ENCODE measurements at places on chromosomes 1 and 21.
A peak's percentile ranks its signal among the peaks of the same experiment; 100 is the strongest.

DNA sequence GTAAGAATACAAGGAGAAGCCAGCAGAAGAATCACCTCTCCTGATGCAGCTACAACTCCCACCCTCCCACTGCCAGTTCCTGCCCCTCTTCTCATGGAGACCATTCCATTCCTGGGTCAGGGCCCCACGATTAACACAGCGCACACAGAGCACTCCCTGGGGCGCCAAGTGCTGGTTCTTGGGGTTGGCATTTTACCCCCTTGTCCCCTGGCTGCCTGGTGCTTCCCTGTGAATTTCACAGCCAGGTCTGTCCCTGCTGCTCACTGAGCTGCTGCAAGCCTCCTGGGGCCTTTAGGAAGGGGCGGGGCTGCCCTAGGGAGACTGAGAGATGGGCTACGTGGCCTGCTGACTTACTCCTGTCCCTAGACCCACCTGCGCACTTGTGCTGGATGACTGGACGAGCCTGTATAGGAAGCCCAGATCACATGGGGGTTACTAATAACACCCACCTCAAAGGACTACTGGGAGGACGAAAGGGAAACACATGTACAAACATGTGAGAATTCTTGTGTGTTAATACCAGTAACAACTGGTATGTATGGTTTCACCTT lies 4.8 kb downstream of the ZNF672 start:
- H3K36me3 ChIP-seq = peaks cover 33% of the 10 kb centered on the region
- no peak overlapping the region for H3K27ac ChIP-seq
- peaks cover 12% of the 10 kb centered on the region for H3K4me1 ChIP-seq
- DNase-seq = no peak
- no peaks in the 10 kb centered on the region for H3K27me3 ChIP-seq

GRCh38 chr1:21919520-21919919 lies 17.6 kb downstream of the HSPG2 start:
- H3K27ac ChIP-seq = no peak overlapping the region
- H3K36me3 ChIP-seq = no peaks in the 10 kb centered on the region
- peaks cover 8% of the 10 kb centered on the region for H3K4me1 ChIP-seq

- H3K27me3 ChIP-seq = peaks cover 26% of the 10 kb centered on the region
- H3K36me3 ChIP-seq = no peaks in the 10 kb centered on the region
- H3K4me3 ChIP-seq = peak overlapping the region; percentile 73
Measured at GRCh38 chr1:155085504-155086127, 7.0 kb downstream of the EFNA3 start.

DNA sequence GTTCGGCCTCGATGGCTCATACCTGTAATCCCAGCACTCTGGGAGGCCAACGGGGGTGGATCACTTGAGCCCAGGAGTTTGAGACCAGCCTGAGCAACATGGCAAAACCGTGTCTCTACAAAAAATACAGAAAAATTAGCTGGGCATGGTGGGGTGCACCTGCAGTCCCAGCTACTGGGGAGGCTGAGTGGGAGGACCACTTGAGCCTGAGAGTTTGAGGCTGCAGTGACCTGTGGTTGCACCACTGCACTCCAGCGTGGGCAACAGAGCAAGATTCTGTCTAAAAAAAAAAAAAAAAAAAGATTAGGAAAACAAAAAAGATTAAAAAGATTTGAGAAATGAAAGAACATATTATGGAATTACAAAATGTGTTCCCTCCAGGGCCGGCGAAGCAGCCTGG lies 18.4 kb upstream of the IFNAR2 start:
- no peak overlapping the region for H3K4me3 ChIP-seq
- no peak overlapping the region for H3K27ac ChIP-seq
- no peaks in the 10 kb centered on the region for H3K27me3 ChIP-seq
- no peaks in the 10 kb centered on the region for H3K36me3 ChIP-seq
- no peak for DNase-seq
- no peaks in the 10 kb centered on the region for H3K4me1 ChIP-seq

DNA sequence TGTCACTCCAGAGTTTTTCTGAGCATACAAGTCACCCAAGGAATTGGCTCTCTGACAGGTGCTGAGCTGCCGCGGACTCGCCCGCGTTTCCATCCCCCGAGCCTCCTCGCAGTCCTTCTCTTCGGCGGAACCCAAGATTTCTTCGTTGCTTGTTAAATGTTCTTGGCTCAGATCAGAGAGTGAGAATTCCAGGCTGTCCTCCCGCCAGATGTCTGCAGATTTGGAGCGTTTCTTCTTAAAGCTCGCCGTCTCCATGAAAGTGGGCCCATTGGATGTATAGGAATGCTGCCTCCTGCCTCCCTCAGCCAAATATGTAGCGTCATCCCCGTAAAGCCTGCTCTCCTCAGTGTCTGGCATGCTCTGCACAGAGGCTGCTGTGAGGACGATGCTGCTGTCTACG lies 77.8 kb downstream of the TIAM1 start:
- no peak for DNase-seq
- no peak overlapping the region for H3K27ac ChIP-seq
- H3K4me1 ChIP-seq = no peaks in the 10 kb centered on the region
- H3K4me3 ChIP-seq = no peak overlapping the region
- H3K27me3 ChIP-seq = no peaks in the 10 kb centered on the region
- no peaks in the 10 kb centered on the region for H3K36me3 ChIP-seq

DNA sequence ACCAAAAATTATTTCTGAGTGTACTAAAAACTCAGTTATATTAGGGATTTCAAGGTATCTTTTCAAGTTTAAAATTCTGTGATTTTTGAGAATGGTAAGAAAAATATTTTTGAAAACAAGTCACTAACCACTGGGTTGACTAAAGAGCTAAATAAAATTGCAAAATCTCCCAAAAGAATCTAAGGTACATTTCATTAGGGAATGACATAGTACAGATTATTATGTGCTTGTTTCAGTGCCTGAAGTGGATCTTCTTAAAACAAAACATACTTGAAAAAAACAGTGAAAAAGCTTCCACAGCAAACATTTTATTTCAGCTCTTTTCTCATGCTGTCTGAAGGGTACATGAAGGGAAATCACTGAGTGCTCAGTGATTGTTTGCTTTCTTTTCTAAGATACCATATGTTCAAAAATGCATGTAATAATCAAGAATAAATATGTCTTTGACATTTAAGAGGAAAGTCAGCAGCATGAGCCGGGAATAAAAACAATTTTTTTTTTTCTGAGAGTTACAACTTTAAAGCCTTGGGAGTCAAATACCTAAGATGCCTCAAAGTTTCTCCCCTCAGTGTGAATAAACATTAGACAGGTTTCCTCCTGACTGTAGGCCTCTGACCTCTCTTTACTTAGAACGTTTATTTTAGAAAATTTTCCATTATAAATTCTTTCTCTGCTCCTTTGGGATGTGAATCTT lies 200.7 kb downstream of the KCNT2 start:
- no peak overlapping the region for H3K27ac ChIP-seq
- no peaks in the 10 kb centered on the region for H3K4me1 ChIP-seq
- H3K4me3 ChIP-seq = no peak overlapping the region
- DNase-seq = no peak

DNA sequence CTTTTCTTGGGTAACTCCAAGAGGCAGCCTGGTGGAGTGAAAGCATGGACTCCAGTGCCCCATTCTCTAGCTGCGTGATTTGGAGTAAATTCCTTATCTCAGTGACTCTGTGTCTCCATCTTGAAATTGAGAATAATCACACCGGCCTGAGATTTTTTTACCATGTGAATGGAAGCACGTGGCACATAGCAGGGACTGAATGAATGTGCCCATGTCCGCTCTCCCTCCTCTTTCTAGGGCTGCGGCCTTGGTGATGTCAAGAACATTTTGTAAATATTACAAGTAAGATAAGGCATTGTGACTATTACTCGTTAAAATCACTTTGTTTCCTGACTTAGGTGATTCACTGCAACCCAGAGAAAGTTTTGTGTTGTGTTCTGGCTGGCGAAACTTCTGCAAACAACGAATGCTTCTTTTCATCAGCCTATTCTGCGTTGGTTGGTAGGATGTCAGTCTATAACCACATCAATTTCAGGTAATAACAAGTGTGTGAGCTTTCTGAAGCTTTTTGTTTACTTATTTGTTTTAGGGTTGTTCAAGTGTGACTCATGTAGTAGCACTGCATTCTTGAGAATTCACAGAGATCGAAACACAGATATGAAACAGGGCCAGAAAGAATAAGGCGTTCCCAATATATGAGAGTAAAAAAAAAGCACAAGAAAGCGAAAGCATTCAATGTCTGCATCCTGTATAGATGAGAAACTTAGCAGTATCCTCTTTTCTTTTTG lies 135.7 kb upstream of the SLC45A1 start:
- H3K4me3 ChIP-seq = no peak overlapping the region
- H3K4me1 ChIP-seq = peaks cover 27% of the 10 kb centered on the region
- no peaks in the 10 kb centered on the region for H3K27me3 ChIP-seq
- H3K36me3 ChIP-seq = peaks cover 10% of the 10 kb centered on the region

DNA sequence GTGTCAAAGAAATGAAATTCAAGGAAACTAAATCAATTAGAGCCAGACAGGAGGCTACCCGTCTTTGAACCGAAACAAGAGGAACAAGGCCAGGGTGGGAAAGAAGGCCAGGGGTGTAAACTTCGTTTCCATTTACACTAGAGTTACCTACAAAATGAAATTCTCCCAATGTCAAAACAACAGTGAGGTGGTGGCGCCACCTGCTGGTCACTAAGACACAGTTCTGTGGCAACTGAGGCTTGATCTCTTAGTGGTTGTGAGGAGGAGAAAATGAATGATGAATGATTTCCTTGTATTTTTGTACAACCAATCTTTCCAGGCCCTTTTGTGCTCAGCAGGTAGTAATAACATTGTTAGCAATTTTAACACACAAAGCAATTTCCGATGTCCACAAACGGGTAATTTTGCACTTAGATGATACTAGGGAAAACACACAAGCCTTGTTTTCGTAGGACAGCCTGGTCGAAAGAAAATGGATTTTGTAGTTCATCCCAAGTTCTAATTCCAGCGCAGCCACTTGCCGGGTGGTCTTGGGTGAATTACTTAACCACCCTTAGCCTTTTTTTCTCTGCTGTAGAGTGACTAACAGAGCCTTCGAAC lies 54.8 kb upstream of the SOD1 start:
- peak; percentile 87 for DNase-seq
- H3K4me1 ChIP-seq = peaks cover 11% of the 10 kb centered on the region
- no peak overlapping the region for H3K27ac ChIP-seq
- H3K36me3 ChIP-seq = no peaks in the 10 kb centered on the region

GRCh38 chr1:108881369-108881768 lies 4.6 kb downstream of the GPSM2 start:
- no peaks in the 10 kb centered on the region for H3K36me3 ChIP-seq
- peak; percentile 46 for DNase-seq
- no peak overlapping the region for H3K4me3 ChIP-seq
- peaks cover 20% of the 10 kb centered on the region for H3K4me1 ChIP-seq
- H3K27me3 ChIP-seq = no peaks in the 10 kb centered on the region
- H3K27ac ChIP-seq = no peak overlapping the region

- H3K36me3 ChIP-seq = no peaks in the 10 kb centered on the region
- H3K4me3 ChIP-seq = no peak overlapping the region
- DNase-seq = no peak
Measured at GRCh38 chr1:58096714-58097113, 449.8 kb downstream of the OMA1 start.

All from PC-3 (cell line).